Sigmoid colon (tissue), 7 donors: ENCODE measurements at places on chromosomes 5 and 9. TPM values are rescaled to one million over a fixed set of nuclear protein-coding genes. Genes with fewer than 3 reads are reported as not detected.

- no peak overlapping the region for H3K27ac ChIP-seq
- no peak for DNase-seq
- H3K36me3 ChIP-seq: no peaks in the 10 kb centered on the region
- H3K4me1 ChIP-seq: no peaks in the 10 kb centered on the region
- H3K27me3 ChIP-seq: no peaks in the 10 kb centered on the region
- H3K4me3 ChIP-seq: no peak overlapping the region
Observed at GRCh38 chr5:157303667-157304327, 37.9 kb downstream of the CYFIP2 start.

DNA sequence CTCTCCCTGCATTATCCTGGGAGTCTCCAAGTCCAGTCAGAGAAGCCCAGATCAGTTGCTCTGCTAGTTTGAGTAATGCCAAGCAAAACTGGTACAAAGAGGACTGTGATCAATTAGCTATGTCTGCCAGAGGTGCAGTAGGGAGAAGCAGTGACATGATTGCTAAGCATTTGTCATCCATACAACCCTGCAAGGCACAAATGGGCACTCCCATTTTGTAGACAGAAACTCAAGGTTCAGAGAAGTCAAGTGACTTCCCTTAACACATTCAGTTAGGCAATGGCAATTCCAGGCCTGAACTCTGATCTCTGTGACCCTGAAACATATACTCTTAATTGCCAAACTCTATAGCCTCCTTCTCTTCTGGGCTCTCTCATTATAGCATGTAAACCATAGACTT, 34.0 kb downstream of the NDST1 start:
- H3K27me3 ChIP-seq: no peaks in the 10 kb centered on the region
- H3K4me3 ChIP-seq: no peak overlapping the region
- peak overlapping the region; percentile 83 for H3K27ac ChIP-seq
- peaks cover 20% of the 10 kb centered on the region for H3K36me3 ChIP-seq
- DNase-seq: no peak

- H3K27ac ChIP-seq: no peak overlapping the region
- H3K36me3 ChIP-seq: no peaks in the 10 kb centered on the region
- H3K4me3 ChIP-seq: no peak overlapping the region
- H3K27me3 ChIP-seq: no peaks in the 10 kb centered on the region
Observed at GRCh38 chr5:8528106-8528505, 659.2 kb downstream of the MTRR start.

- peak overlapping the region; percentile 90 for H3K27ac ChIP-seq
- H3K27me3 ChIP-seq: no peaks in the 10 kb centered on the region
- H3K36me3 ChIP-seq: no peaks in the 10 kb centered on the region
- peak; percentile 92 for DNase-seq
- H3K4me3 ChIP-seq: peak overlapping the region; percentile 45
Observed at GRCh38 chr9:110126986-110127864, 80.7 kb downstream of the C9orf152 start.

ELAVL2 gene
- total RNA-seq: 0.16 TPM
